ENCODE measurements at places on chromosomes 3 and 15.

DNA sequence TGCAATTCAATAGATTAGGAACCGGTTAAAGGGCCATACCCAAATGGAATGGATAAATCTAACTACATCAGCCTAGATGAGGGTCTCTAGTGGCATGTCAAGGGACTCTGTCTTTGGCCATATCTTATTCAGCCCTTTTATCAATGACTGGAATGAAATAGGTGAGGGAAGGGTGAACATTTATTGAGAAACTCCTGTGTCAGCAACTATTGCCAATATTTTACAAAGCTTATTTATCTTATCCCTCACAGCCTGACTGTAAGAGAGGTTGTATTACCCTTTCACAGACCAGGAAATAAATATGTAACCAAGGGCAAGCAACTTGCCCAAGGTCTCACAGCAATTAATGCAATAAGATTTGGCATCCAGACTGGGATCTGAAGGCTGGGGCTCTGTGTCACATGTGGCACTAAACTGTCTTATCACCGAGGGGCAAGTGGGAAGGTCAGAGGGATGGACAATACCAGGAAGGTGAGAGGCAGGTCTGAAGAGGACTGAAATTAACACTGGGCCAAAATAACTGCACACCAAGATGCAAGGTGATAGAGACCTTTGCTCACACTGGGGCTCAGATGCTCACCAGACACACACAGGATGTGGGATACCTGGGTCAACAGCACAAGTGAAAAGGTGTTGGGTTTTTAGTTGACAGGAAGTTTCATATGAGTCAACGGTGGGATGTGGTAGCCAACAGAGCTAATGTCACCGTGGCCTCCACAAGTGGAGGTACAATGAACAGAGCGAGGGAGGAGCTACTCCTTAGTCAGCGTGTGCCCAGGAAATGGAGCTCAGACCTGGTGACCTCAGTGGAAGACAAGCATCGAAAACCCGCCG lies 261.3 kb downstream of the RPLP1 start:
- no peak for DNase-seq

- no peak for DNase-seq
Observed at GRCh38 chr15:74390647-74391288, 23.3 kb upstream of the CYP11A1 start.

GRCh38 chr3:157319672-157320071 lies 117.0 kb upstream of the PTX3 start:
- no peak for DNase-seq

DNA sequence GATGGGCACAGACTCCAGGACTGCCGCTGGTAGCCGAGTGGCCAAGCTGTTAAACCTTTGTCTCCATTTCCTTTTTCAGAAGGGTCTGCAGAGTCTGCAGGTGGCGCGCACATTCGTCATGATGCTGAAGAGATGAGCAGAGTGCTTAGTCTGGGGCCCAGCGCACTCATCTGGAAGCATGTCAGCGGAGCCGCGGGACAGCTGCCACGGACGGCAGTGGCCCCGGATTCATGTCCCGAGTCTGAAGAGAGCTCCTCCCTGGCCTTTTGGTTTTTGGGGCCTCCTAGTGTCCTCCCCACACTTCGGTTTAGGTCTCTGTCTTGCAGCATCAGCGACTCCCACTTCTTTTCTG lies 42.6 kb downstream of the KLHL25 start:
- DNase-seq = no peak

- no peak for DNase-seq
Observed at GRCh38 chr3:141430316-141430715, 56.5 kb upstream of the RASA2 start.

DNA sequence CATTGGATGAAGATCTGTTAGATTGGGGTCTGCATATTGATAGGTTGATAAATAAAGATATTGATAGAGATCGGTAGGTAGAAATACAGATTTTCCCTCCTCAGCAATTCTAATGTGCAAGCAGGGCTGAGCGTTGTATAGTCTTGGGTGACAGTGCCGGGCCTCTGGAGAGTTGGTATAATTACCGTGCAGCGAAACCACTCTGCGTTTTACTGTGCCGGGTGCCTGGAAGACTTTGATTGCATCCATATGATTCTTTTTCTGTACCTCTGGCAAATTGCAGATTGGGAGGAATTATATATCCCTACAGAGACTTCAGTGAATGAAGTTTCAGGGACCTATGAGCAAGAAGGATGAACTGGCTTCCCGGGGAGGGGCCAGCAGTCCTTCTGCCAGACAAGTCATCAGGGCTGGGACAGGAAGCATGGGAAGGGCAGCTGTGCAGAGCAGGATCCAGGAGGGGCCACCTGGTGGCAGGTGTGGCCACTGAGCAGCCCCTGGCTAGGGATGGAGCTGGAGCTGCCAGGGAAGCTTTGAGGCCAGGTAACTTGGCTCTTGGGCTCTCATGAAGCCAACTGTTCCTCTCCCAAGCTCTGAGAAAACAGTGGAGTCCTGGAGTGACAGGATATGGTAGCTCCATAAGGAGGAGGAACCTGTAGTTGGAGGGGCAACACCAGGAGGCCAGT lies 132.5 kb downstream of the APBA2 start:
- no peak for DNase-seq

- DNase-seq = no peak
Observed at GRCh38 chr3:11908981-11909698, 62.5 kb upstream of the TAMM41 start.

GRCh38 chr15:76863693-76864092 lies 41.4 kb downstream of the SCAPER start:
- DNase-seq = no peak

GRCh38 chr3:12963231-12963896 lies 109.9 kb downstream of the IQSEC1 start:
- no peak for DNase-seq

DNA sequence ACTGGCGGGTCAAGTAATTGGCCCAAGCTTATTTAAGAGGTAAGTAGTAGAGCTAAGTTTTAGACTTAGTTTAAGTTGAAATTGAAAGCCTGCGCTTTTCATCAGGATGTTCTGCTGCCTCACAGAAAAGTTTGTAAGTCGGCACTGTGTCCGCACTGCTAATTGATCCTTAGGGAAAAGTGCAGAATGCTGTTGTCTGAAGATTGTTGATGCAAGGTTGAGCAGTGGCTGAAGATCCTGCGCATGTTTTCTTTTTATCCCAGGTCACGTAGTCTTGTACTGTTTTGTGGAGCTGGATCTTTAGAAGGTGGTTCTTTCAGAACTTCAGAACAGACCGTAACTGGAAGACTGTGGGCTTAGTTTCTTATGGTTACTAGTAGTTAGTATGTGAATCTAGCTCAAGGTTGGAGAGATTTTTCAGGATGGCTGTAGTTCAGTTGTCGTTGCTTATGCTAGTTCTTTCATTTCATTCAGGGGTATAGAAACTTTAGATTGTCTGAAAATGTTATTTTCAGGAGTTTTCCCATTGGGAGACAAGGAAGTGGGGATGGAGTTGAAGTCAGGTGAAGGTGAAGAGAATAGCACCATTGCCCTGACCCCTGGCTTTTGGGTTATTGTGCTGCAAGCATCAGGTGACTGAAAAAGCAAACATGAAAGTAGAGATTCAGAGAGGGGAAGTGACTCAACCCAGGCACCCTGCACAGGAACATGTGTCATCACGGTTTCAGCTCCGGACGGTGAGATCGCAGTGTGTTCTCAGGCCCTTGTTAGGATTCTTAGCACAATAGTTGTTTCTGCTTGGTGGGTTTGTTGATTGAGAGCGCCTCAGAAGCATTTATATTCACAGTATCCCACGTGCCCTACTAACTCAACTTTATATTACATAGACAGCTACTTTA lies 32.8 kb downstream of the AKAP13 start:
- no peak for DNase-seq

DNA sequence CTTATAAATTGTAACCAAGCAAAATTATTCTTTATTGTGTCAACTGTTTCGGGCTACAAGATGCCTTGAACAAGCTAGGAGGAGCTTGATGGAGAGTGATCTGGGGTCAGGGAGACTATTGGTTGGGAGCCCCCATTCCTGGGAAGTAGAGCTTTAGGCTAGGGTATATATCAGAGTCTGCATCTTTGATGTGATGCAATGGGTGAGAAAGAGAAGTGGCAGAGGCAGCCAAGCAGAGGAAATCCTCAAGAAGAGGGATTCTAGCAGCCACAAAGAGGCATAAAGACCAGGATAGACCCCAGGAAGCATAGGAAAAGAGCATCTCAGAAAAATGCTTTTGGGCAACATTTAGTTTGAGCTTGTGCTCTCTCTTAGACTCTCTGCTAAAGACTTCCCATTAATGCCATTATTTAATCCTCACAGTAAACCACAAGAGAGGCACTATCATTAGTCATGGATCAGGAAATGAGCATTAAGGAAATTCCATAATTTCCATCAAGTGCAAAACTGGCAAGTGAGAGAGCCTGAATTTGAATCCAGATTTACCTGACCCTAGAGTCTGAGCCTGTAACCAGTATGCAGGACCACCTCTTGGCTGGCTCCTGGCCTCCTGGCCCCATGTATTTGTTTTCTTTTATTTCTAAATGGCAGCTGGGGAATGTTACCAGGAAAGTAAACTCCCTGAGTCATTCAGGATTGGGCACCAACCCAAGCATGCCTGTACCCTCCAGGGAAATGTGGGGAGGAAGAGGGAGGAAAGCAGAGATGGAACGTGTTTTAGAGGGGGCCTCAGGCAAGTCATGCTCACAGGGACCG lies 118.7 kb downstream of the RPL22L1 start:
- DNase-seq = no peak

GRCh38 chr15:32866454-32867312 lies 148.9 kb downstream of the GREM1 start:
- no peak for DNase-seq

DNA sequence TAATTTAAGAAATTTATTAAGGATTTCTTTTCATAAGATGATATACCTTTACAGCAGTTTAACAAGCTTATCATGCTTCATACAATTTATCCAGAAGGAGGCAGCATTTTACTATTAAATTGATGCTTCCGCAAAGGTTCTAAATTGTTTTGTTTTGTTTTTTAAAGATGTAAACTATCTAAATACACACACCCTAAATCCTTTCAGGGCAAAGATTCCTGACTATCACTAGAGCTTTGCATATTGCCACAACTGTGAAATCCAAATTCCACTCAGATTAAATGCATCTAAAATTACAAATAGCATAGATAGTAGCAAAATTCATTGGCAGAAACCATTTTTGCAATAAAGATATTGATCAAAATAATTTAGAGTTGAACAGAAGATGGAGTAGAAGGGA lies 44.5 kb upstream of the CCNL1 start:
- DNase-seq = no peak
